Activated CD4-positive, alpha-beta memory T cell treated with anti-CD3 and anti-CD28 coated beads for 36 hours (primary cell): ENCODE measurements at places on chromosomes 6 and 20. TPM values are rescaled to one million over a fixed set of nuclear protein-coding genes. Genes with fewer than 3 reads are reported as not detected.

DNA sequence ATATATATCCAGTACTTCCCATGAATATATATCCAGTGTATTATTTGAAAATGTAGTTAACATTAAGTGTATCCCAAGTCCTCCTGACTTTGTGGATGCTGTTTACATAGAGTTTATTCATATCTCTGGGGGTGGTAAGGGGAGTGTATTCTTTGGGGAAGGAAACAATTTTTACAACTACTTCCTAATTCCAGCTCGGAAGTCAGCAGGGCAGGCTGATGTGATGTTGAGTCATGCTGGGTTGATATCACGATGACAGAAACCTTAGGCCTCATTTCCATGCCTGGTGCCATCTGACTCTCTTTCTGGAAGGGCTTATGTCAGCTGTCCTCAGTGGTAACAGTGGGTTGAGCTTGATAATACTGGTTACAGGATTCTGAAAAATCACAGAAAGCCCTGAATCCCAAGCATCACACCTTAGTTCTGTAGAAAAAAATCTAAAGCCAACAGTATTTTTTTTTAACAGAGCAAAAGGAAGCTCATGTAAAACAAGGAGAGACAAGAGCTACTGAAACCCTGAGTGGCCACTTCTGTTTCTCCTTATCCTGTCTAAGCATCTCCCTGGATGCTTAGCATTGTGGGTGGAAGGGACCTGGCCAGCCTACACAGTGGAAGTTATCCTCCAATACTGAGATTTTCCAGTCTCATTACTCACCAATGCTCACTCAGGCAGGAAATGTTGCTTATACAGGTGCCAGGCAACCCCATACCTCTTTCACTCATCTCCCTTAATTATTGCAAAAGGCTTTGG is 75.2 kb upstream of the IYD start:
- H3K4me3 ChIP-seq, result no peak overlapping the region
- no peak for DNase-seq
- peaks cover 10% of the 10 kb centered on the region for H3K27me3 ChIP-seq
- H3K36me3 ChIP-seq, result peaks cover 3% of the 10 kb centered on the region
- no peaks in the 10 kb centered on the region for H3K4me1 ChIP-seq

Gene RCAN2
- total RNA-seq, result 5.4 TPM

DNA sequence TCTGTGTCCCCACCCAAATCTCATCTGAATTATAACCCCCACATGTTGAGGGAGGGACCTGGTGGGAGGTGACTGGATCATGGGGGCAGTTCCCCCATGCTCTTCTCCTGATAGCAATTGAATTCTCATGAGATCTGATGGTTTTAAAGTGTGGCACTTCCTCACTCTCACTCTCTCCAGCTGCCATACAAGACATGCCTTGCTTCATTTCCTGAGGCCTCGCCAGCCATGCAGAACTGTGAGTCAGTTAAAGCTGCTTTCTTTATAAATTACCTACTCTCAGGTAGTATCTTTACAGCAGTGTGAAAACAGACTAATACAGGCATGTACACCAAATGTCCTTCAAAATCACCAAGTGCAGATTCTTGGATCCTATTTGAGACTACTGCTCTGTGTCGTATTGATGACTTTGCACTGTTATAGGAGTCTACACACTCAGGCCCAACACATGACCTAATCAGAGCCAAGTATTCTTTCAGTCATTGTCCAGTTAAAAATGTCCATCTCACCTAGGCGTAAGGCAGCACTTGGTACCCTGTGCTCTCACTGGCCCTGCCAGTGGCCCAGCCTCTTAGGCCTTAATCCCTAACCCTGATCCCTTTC is 52.8 kb upstream of the UST start:
- no peak for DNase-seq
- H3K27me3 ChIP-seq, result peaks cover 2% of the 10 kb centered on the region
- H3K4me1 ChIP-seq, result no peaks in the 10 kb centered on the region
- no peak overlapping the region for H3K27ac ChIP-seq

GRCh38 chr6:34518669-34519365 is 37.3 kb downstream of the SPDEF start:
- H3K27me3 ChIP-seq, result peaks cover 3% of the 10 kb centered on the region
- H3K27ac ChIP-seq, result no peak overlapping the region
- H3K36me3 ChIP-seq, result no peaks in the 10 kb centered on the region
- no peak overlapping the region for H3K4me3 ChIP-seq
- H3K4me1 ChIP-seq, result no peaks in the 10 kb centered on the region

DNA sequence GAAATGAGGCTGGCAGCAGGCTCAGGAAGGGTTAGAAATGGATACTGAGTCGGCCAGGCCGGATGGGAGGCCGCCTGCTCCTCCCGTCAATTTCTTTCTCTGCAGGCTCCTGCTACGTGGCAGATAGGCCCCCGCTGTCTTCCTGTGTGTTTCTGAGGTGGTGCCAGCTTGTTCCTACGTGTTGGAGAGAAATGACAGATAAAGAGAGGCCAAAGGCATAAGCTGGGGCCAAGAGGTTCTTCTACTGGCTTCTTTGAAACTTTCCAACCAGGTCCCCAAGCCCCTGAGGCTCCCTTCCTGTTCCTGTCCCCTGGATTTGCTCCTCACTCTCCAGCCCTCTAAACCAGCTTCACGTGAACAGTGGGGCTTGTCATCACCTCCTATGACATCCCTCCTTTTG is 76.8 kb downstream of the TCP11 start:
- H3K36me3 ChIP-seq, result no peaks in the 10 kb centered on the region
- no peaks in the 10 kb centered on the region for H3K4me1 ChIP-seq
- H3K27ac ChIP-seq, result no peak overlapping the region
- no peak overlapping the region for H3K4me3 ChIP-seq

DNA sequence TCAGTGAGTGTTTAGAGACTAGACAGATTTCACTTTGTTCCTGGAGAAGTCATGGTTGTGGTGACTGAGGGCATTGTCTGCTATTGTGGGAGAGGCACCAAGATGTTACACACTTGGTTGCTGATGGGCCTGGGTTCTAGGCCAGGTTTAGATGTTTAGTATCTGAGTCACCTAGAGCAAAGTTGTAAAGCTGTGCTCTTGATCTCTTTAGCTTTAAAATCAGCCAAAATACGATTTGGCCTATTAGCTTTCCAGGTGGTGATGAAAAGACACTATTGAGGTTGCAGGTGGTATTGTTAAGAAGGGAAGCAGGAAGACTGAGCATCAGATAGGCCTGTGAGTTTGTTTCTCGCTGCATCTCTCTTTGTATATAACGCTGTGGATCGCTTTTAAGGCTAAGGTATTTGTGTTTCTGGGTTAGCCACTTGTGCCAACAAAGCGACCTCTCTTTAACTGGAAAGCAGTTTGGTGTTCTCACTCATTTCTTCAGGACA is 48.6 kb downstream of the FOXO3 start:
- peaks cover 8% of the 10 kb centered on the region for H3K36me3 ChIP-seq
- no peak overlapping the region for H3K27ac ChIP-seq
- H3K4me3 ChIP-seq, result no peak overlapping the region
- peaks cover 41% of the 10 kb centered on the region for H3K4me1 ChIP-seq

Gene CCN6
- 0.70 TPM for total RNA-seq

DNA sequence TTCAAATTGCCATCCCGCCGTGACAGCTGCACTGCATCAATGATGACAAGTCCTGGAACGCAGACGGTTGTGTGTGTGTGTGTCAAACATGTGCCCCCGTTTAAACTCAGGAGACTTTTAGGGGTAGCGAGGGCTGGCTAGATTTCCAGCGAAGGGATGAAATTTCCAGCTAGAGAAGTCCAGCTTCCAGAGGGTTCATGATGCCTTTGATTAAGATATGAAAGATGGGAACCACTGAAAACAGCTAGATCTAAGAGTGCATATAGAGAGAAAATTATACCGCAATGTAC is 644 bp downstream of the KIZ start:
- DNase-seq, result no peak
- H3K27ac ChIP-seq, result peak overlapping the region; percentile 69
- H3K36me3 ChIP-seq, result no peaks in the 10 kb centered on the region
- peak overlapping the region; percentile 81 for H3K4me3 ChIP-seq
- H3K4me1 ChIP-seq, result peaks cover 18% of the 10 kb centered on the region

DNA sequence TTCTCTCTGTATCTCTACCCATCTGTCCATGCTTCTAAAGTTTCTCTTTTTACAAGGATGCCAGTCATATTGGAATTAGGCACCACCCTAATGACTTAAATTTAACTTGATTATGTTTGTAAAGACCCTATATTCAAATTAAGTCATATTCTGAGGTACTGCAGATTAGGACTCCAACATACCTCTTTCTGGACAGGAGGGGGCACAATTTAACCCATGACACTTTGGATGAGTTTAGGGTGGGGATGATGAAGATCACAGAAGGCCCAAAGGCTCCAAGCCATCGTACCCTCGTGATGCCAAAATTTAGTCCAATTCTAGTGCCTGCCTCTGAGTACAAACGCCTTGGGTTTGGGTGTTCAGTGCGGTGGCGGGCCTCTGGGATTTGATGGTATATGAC is 15.0 kb upstream of the NKX2-2 start:
- H3K27ac ChIP-seq, result no peak overlapping the region
- H3K27me3 ChIP-seq, result peaks cover 37% of the 10 kb centered on the region
- H3K36me3 ChIP-seq, result no peaks in the 10 kb centered on the region

GRCh38 chr6:145621776-145622175 is 113.5 kb downstream of the EPM2A start:
- no peaks in the 10 kb centered on the region for H3K4me1 ChIP-seq
- H3K36me3 ChIP-seq, result peaks cover under 1% of the 10 kb centered on the region
- no peak overlapping the region for H3K4me3 ChIP-seq
- no peak for DNase-seq

Gene STX11
- 16.6 TPM for total RNA-seq

Gene HLA-DOB
- 1.3 TPM for total RNA-seq

Gene MACROD2
- not detected for total RNA-seq

GRCh38 chr6:48229841-48230240 is 118.8 kb upstream of the PTCHD4 start:
- H3K27me3 ChIP-seq, result no peaks in the 10 kb centered on the region
- no peak overlapping the region for H3K27ac ChIP-seq
- no peak for DNase-seq
- no peaks in the 10 kb centered on the region for H3K36me3 ChIP-seq

Gene MAVS
- 24.2 TPM for total RNA-seq

GRCh38 chr6:77424761-77425160 is 38.5 kb downstream of the HTR1B start:
- no peak overlapping the region for H3K27ac ChIP-seq
- DNase-seq, result no peak
- H3K36me3 ChIP-seq, result no peaks in the 10 kb centered on the region

- H3K4me1 ChIP-seq, result peaks cover 38% of the 10 kb centered on the region
- H3K27ac ChIP-seq, result peak overlapping the region; percentile 85
- no peaks in the 10 kb centered on the region for H3K36me3 ChIP-seq
- H3K27me3 ChIP-seq, result no peaks in the 10 kb centered on the region
These were observed 159.9 kb downstream of the CD83 start for GRCh38 chr6:14277405-14277930.

- no peak for DNase-seq
- H3K4me1 ChIP-seq, result peaks cover 83% of the 10 kb centered on the region
- no peaks in the 10 kb centered on the region for H3K27me3 ChIP-seq
- H3K36me3 ChIP-seq, result peaks cover 62% of the 10 kb centered on the region
These were observed 7.5 kb downstream of the SNX5 start for GRCh38 chr20:17960927-17961586.

Gene HLA-DQA2
- total RNA-seq, result not detected

- H3K36me3 ChIP-seq, result peaks cover 19% of the 10 kb centered on the region
- H3K27ac ChIP-seq, result no peak overlapping the region
- H3K27me3 ChIP-seq, result peaks cover 68% of the 10 kb centered on the region
- peaks cover 29% of the 10 kb centered on the region for H3K4me1 ChIP-seq
- DNase-seq, result no peak
- H3K4me3 ChIP-seq, result no peak overlapping the region
These were observed 5.1 kb downstream of the TFAP2A start for GRCh38 chr6:10409731-10410206.

- no peaks in the 10 kb centered on the region for H3K27me3 ChIP-seq
- H3K27ac ChIP-seq, result peak overlapping the region; percentile 61
- peaks cover 24% of the 10 kb centered on the region for H3K4me1 ChIP-seq
These were observed 1.2 kb downstream of the ARFGAP1 start for GRCh38 chr20:63273635-63274380.

DNA sequence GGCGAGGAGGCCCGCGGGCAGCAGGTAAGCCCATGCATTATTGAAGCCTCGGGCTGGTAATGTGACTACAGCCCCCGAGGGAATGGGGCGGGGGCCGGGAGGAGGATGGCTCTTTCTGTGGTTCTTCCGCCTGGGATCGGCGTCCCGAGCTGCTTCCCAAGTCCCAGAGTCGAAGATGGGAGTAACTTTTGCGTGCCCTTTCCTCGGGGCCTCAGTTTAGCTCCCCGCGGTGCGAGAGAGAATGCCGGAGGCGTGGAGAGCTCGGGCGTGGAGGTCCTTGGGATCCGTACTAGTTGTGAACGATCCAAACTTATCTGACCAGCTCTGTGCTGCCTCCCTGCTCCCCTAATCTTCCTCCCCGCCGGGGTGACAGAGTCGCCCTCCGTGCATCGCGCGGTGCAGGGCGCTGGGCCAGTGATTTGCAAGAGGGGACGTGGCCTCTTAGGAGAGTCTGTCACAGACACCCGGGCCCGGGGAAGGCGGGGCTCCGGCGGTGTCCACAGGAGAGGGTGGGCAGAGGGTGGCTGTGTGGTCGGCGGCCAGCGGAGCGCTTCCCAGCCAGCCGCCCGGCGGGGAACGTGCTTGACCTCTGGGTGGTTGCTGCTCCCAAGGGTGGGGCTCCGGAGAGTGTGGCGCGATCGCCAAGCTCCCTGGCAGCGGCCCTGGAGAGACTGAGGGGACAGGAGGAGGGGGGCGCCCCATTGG is 815 bp downstream of the UTRN start:
- peak; percentile 52 for DNase-seq
- peaks cover 10% of the 10 kb centered on the region for H3K27me3 ChIP-seq
- H3K4me3 ChIP-seq, result peak overlapping the region; percentile 90
- H3K4me1 ChIP-seq, result peaks cover 16% of the 10 kb centered on the region
- H3K36me3 ChIP-seq, result no peaks in the 10 kb centered on the region

DNA sequence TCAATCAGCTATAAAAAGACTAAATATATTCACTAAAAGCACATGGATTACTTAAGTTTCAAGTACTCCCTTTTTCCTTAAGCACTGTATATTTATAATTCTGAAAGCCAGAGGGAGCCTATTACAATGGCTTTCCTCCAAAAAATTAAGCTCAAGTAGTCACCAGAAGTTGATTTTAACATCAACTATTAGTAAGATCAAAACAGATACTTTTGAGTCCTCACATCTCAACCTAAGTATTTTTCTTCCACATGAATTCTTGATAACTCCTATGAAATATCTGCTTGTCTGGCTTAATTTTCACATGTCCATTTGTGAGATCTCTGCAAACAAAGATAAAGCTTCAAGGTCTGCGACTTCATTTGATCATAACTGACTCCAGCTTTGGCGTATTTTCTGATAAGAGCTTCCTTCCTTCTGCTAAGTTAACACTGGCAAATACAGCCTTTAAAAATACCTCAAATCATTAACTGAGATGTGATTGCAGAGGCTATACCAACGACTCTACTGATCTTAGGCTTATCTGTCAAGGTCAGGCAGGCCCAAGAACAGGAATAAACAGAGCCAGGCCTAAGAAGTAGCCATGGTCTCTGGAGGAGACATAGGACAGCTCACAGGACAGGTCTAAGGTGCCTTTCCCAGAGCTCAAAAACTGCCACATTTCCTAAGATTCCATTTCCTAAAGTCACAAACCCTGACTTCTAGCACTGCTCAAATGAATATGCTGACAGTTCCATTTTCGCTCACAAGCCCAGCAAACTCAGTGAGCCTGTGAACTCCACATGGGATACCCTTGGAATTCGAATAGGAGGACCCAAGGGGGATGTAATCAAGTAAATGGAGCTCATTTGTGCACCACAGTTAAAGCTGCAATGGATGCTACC is 10.0 kb downstream of the SNX5 start:
- H3K27ac ChIP-seq, result peak overlapping the region; percentile 49
- no peaks in the 10 kb centered on the region for H3K27me3 ChIP-seq
- H3K36me3 ChIP-seq, result peaks cover 62% of the 10 kb centered on the region
- no peak for DNase-seq
- H3K4me3 ChIP-seq, result no peak overlapping the region

Gene MUC21
- not detected for total RNA-seq

Gene PBOV1
- total RNA-seq, result not detected
